RWPE2 (cell line): ENCODE measurements at places on chromosomes 16 and 17.

DNA sequence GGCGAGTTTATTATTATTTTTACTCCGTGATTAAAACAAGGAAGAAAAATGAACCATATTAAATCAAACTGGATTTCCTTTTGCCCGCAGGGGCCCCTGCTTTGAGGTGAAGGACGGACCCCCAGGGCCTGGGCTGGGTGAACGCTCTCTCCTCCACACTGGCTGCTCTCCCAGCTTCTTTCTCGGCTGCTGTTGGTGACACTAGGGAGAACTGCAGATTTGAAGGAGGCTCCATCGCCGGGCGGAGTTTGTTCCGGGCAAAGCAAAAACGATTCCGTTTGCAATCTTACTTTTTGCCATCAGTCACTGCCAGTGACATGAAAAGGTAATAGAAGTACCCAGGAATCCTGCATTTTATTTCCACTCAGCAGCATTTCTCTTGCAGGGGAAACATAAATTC, 221.6 kb upstream of the SDK2 start:
- no peak for DNase-seq

- DNase-seq: no peak
Measured at GRCh38 chr16:74474416-74474815, 53.1 kb upstream of the CLEC18B start.

GRCh38 chr17:74544991-74545842, 698 bp downstream of the CD300C start:
- no peak for DNase-seq

GRCh38 chr17:36027761-36028160, 10.0 kb upstream of the CCL23 start:
- DNase-seq: no peak

- DNase-seq: no peak
Measured at GRCh38 chr17:77329741-77330531, 189.2 kb downstream of the SEC14L1 start.

DNA sequence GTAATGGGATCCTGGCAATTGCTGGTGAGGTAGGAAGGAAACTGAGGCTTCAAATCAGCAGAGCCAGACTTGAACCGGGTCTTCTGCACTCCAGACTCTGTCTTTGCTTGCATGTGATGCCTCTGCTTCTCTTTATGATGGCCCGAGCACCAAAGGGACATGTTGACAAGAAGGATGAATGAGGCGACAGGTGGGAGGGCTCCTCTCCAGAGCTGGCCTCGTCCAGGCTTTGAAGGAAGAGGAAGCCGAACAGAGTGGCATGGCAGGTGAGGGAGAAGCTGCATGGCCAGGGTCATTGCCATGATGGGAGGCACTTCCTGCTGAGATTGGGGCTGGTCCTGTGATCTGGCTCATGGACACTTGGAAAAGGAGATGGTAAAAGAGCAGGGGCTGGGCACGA, 40.8 kb downstream of the AKAP1 start:
- DNase-seq: no peak

DNA sequence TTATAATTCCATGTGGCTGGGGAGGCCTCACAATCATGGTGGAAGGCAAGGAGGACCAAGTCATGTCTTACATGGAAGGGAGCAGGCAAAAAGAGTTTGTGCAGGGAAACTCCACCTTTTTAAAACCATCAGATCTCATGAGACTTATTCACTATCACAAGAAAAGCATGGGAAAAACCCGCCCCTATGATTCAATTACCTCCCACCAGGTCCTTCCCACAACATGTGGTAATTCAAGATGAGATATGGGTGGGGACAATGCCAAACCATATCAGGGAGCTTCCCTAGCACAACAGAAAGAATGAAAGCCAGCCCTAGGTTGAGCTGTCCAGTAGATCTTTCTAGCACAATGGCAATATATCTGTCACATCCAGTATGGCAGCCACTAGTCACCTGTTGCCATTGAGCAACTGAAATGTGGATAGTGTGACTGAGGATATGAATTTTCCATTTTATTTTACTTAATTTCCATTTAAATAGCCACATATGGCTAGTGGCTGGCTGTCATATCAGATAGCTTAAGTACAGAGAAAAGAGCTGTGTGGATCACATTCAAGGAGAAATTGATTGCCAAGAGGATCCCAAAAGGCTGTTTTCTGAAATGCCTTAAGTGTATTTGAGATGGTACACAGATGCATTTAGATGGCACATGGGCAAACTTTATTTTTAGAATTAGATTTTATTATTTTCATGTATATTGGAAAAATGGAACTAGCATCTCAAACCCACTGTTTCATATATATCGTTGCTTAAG, 273.0 kb downstream of the GRIN2A start:
- no peak for DNase-seq

- no peak for DNase-seq
Measured at GRCh38 chr16:54512467-54512995, 225.9 kb upstream of the IRX3 start.

DNA sequence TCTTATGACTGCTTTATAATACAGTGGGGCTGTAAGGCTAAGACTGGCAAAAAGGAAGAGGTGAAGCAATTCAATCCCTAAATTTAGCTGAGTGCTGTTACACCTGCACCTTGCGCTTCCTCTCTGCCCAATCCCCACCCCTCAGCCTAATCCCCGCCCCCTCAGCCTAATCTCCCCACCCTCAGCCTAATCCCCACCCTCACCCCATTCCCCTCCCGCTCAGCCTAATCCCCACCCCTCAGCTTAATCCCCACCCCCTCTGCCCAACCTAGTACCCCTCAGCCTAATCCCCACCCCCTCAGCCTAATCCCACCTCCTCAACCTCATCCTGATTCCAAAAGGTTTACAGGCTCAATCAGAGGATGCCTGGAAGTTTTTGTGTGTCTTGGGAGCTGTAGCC, 155.5 kb downstream of the PMP22 start:
- DNase-seq: no peak
